Stimulated activated CD8-positive, alpha-beta memory T cell treated with anti-CD3 and anti-CD28 coated beads, Interleukin-4, amount 100 ng/mL, for 1 hour (primary cell): ENCODE measurements at places on chromosomes 12 and 14.

GRCh38 chr12:31205054-31205453 lies 120.9 kb downstream of the SINHCAF start:
- DNase-seq: no peak

DNA sequence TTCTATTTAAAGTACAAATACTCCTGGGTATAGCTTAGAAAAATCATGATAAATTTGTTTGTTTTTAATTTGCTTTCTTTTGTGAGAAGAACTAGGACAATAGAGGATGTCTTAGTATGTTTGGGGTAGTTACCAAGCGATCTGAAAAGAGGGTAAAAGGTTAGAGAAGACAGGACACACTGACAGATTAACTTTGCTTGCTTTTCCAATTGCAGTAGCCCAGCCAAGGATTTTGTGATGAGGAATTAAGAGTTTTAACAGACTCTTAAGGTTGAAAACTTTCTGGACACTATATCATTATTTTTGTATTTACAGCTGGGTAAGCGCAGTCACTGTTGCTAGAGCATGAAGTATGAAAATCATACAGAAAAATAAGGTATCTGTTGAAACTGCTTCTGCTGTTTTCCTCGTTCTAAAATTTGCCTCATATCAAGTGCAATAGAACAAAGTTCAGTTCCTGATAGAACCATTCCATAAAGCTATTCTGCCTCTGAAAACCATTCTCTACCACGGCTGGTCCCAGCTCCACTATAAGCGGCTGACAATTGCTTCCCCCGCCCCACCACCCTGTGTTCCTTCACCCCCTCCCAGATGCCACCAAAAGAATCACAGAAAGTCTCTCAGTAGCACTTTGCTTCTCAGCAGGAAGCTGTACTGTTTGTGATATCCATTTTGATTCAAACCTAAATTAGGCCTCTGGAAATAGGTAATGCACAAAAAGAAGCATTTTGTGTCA lies 413.4 kb downstream of the BCAT1 start:
- no peak for DNase-seq

GRCh38 chr12:97921979-97922722 lies 459.5 kb downstream of the RMST start:
- no peak for DNase-seq

DNA sequence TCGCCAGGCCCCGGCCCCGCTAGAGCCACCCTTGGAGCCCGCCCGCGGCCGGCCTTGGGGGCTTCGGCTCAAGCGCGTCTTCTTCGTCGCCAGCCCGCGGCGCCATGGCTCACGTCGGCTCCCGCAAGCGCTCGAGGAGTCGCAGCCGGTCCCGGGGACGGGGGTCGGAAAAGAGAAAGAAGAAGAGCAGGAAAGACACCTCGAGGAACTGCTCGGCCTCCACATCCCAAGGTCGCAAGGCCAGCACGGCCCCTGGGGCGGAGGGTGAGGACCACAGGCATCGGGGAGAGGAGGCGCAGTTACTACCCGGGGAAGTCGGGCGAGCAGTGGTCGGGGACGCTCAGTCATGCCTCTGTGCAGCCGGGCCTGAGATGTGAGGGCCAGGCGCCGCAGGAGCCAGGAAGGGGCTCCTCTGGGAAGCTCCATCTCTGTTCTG lies 573 bp downstream of the ARL6IP4 start:
- no peak for DNase-seq

DNA sequence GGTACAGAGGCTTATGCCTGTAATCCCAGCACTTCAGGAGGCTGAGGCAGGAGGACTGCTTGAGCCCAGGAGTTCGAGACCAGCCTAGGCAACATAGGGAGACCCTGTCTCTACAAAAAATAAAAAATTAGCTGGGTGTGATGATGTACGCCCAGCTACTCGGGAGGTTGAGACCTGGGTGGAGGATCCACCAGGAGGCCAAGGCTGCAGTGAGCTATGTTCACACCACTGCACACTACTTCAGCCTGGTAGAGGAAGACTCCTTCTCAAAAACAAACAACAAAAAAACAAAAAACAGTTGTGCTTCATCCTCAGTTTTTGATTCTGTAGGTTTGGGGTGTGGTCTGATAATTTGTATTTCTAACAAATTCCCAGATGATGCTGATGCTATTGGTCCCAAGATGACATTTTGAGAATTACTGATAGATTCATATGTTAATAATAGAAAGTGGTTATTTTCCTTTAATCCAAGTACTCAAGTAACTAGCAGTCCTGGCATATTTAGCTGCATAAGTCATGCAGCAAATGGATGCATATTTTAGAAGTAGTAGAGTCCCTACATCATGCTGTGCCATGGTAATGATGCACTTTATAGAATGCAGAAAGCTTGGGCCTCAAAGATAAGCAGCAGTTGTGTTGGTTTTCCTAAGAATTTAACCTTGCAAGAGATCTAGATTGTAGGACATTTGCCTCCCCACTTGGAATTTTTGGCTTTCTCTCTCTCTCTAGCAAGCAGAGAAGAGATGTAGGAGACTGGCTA lies 76.1 kb upstream of the PAWR start:
- DNase-seq: no peak

DNA sequence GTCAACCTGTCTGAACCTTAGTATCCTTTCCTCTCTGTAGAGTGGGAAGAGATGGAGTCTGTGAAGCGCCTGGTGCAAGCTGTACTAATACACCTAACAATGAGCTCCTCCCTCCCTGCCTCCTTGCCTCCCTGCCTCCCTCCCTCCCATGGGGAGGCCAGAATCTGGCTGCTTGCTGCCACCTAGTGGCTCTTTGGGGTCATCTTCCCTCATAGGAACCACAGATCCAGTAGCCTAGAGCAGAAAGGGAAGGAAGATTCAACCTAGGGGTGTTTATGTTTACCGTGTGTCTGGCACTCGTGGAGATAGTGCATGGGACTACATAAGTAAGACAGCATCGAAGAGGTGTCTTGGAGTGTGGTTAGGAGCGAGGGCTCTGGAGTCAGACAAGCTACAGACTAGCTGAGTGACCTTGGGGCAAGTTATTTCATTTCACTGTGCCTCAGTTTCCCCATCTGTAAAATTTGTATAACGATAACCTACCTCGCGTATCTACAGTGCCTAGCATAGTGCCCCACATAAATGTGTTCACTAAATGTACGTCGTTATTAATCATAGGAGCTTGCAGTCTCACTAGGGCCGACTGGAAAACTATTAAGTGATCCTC lies 35.5 kb upstream of the TSPAN9 start:
- DNase-seq: no peak

- no peak for DNase-seq
These were observed 70.9 kb upstream of the PPP4R3A start for GRCh38 chr14:91580876-91581577.

DNA sequence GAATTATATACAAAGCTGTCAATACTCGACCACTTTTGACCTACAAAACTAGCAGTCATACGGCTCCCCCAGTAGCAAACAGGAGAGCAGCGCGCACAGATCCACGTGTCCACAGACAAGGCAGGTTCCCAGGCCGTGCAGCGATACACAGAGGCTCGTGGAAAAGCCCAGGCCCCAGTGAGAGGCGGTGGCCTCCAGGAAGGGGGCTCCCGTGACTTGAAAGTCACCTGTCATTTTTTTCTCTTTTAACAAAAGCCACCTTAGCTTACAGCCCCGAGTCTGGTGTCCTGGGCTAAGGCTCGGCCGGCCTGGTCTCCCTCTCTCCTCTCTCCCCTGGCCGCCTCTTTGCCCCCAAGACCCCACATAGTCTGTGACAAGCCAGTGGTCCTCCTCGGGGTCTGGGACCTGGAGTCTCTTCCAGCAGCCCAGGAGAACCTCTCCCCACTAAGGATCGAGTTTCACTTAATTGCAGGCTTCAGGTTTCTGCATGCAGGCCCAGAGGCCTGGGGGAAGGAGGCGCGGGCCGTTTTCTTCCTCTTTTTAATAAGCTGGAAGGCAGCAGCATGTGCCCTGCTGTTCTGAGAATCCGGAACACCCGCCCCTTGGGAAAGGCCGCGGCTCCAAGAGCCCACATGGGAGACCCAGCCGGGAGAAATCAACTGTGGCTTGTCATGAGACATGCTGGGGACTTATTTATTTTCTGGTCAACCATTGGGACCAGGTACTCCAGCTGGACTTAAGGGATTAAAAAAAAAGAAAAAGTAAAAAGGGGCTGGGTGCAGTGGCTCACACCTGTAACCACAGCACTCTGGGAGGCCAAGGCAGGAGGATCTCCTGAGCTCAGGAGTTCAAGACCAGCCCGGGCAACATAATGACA lies 15.9 kb downstream of the NCOR2 start:
- no peak for DNase-seq

DNA sequence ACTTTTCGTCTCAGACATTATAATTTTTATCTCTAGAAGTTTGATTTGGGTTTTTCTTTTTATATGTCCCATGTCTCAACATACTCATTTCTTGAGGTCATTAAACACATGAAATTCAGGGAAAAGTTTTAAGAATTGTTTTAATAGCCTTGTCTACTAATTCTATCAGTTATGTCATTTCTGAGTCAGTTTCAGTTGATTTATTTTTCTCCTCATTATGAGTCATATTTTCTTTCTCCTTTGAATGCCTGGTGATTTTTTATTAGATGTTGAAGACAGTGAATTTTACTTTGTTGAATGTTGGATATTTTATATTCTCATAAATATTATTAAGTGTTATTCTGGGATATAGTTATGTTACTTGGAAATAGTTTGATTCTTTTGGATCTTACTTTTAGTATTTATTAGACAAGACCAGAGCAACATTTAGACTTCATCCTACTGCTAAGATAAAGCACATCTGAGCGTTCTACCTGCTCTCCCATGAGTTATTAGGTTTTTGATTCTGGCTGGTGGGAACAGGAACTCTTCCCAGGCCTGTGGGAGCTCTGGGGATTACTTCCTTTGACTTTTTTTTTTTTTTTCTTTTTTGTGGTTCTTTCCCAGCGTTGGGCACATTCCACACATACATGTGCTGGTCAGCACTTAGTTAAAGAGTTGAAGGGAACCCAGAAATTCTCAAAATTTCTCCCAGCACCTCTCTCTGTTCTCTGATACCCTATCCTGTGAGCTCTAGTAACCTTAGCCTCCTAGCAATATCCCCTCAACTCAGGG lies 1157.7 kb downstream of the BCL11B start:
- DNase-seq: no peak

DNA sequence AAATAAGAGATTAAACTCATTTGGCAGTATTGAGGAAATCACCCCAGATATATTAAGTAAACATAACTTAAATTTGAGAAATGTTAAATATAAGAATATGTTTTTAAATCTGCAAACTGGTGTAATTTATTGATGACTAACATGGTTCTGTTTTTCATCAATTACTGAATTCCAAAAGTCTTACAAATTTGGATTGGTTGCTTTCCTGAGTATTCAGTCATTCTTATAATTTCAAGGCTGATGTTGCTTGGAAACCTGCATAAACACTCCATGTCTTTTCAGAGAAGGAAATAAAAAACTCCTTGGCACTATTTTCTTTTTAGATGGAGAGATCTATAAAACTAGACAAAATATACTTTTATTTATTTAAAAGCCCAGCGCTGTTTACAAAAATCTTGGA lies 71.7 kb downstream of the NOVA1 start:
- DNase-seq: no peak

DNA sequence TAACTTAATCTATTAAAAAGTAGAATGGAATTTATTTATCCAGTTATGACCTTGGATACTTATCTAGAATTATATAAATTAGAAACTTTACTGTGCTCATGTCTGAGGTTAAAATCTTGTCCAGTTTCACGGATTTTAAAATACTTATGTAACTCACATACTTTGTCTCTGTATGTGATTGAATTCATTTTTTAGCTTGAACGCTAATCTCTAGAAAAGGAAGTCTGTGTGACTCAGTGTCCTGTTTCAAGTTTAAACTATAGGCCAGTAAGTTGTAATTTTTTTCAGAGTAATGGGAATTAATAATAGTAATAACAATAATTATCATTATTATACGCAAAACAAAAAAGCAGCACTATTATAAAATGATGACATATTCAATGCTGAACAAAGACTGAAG lies 168.6 kb downstream of the CPNE8 start:
- no peak for DNase-seq

- DNase-seq: no peak
These were observed 287 bp upstream of the SLC2A13 start for GRCh38 chr12:40106202-40106533.

- no peak for DNase-seq
These were observed 69.8 kb downstream of the NCOR2 start for GRCh38 chr12:124497658-124498057.

DNA sequence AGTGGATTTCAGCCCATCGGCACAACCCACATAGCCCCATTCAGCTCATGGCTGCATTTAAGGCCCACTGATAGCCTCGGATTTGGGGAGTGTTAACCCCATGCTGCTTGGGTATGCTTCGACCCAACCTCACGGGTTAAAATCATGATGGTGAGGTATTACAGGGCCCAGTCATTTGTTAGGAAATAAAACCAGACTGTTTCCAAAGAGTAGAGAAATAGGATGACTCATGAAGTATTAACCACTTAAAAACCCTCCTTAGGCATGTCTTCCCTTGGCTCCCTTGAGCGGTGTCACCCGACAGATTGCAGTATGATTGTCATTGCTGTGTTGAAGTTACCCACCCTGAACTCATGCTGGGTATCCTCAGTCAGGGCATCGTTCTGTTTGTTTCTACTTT lies 289.1 kb downstream of the CACNA1C start:
- DNase-seq: no peak

DNA sequence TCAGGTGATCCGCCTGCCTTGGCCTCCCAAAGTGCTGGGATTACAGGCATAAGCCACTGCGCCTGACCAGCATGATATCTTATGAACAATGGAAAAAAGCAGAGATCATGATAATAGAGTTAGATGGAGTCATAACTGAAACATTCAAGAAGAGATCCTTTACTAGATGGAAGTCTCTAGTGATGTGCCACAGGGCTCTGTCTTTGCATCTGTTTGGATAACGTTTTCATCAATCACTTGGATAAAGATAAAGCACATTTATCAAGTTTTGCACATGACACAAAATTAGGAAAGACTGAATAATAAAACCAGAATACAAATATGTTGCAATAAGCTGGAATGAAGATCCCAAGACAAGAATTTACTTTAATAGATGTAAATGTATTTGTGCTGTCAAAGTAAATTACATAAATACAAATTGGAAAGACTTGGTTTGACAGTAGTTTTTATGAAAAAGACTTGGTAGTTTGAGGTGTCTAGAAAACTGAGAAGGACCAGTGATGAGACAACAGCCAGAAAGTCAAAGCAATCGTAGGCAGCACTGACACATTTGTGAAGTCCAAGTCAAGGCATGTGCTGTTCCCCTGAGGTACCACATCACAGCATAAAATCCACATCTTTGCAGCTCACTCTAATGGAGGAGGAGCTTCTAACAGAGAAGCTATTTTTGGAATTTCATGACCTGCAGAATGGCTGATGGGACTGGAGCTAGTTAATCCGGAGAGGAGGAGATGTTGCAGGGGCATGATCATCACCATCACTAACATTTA lies 28.5 kb downstream of the GPRC5A start:
- no peak for DNase-seq
